Stimulated activated CD4-positive, alpha-beta T cell treated with anti-CD3 and anti-CD28 coated beads, Interleukin-1b, Interleukin-23, amount 100 ng/mL, for 48 hours (primary cell): ENCODE measurements at places on chromosomes 6 and 20.

DNA sequence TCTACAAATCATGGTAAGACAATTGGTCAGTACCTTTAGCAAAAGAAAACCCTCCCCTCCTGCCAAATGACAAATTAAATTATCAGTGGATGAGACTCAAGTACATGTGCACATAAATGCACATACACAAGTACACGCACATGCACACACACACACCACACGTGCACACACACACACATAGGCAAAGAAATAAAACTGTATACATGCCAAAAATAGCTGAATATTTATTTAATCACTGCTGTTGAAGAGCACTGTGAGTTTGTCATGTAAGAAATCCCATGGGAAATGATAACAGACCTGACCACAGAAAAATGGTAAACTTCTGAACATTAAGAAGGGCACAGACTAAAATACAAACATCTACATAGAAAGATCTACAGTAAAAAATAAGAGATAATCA lies 46.6 kb upstream of the TNFAIP3 start:
- DNase-seq = no peak

DNA sequence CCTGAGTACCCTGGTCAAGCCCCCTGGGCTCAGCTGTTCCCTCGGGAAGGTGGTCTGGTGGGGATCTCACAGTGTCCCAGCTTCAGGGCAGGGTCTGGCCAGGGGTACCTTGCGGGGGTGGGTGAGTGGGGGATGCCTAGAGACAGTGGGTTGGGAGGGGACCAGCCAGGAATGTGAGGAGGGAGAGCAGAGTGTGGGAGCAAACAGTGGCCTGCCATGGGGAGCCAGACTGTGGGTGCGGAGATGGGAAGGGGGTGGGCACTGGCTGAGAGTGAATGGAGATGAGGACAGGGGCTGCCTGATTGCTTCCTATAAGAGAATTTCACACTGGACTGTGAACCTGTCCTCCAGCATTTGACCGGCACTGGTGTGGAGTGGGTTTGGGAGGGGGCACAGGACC lies 95.1 kb downstream of the VEGFA start:
- DNase-seq = no peak

- no peak for DNase-seq
These were observed 12.9 kb downstream of the SLC9A8 start for GRCh38 chr20:49825521-49826033.

- no peak for DNase-seq
These were observed 160.5 kb downstream of the BACH2 start for GRCh38 chr6:90136176-90136575.

GRCh38 chr20:59231124-59231804 lies 67.6 kb downstream of the ZNF831 start:
- DNase-seq = no peak

GRCh38 chr6:125718109-125718508 lies 31.3 kb upstream of the HEY2 start:
- no peak for DNase-seq

DNA sequence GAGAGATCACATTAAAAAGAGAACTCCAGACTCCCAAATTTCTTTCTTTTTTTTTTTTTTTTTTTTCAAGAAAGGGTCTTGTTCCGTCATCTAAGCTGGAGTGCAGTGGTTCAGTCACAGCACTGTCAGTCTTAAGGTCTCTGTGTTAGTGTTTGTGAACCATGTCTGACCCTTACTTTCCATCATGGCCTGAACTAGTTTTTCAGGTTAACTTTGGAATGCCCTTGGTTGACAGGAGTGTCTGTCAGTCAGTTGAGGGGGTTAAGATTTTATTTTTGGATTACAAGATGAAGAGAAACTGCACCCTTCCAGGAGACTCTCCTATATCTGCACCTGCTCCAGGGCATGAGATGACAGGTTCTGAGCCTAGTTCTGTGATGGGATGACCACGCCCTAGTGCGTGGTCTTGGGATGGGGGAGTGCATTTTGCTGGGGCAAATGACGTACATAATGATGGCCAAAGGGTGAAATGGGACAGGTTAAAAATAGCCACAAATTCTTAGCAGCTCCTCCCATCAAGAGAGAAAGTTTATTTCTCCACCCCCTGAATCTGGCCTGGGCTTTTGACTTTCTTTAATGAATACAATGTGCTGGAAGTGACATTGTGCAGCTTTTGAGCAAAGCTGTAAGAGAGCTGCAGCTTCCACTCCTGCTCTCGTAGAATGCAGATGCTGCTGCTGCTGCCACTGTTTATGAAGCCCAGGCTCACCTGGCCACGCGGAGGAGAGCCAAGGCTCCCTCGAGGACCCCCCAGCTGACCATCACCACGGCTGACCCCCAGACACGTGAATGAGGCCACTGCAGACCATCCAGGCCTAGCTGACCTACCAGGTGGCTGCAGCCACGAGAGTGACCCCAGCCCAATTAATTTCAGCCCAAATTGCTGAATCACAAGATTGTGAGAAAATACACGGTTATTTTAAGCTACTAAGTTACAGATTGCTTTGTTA lies 29.7 kb upstream of the FAM50B start:
- DNase-seq = no peak

GRCh38 chr6:157106487-157106886 lies 216.8 kb downstream of the TMEM242 start:
- peak; percentile 37 for DNase-seq

DNA sequence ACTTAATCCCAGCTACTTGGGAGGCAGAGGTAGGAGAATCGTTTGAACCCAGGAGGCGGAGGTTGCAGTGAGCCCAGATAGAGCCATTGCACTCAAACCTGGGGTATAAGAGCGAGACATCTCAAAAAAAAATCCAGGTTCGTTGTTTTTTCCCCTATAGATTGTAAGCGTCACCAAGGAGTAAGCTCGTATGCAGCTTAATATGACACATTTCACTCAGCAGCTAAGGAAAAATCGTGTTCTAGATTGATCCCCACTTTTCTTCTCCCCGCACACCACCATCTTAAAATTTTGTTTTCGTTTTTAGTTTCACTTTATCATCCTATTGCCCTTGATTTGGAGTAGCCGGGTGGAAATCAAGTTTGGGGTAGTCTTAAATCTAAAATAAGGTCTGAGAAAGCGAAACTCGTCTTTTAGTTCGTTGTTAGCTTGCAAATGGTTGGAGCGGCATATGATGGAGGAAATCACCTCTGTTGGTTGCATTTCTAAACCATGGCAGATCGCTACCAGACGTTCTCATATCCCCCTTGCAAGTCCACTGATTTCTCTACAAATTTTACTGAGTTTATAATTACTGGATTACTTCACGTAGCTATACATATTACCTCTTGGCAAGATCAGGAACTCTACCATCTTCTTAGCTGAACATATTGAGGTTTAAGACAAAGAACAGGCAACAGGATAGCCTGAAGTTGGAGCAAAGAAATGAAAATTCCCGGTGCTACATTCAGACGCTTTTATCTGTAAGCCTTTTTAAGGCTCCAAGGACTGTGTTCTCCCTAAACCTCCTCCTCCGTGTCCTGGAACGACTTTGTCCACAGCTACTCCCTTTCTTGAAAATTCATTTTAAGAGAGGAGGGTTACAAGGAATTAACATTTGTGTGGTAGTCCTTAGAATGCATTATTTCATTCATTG lies 91.1 kb upstream of the BTN3A2 start:
- DNase-seq = no peak

DNA sequence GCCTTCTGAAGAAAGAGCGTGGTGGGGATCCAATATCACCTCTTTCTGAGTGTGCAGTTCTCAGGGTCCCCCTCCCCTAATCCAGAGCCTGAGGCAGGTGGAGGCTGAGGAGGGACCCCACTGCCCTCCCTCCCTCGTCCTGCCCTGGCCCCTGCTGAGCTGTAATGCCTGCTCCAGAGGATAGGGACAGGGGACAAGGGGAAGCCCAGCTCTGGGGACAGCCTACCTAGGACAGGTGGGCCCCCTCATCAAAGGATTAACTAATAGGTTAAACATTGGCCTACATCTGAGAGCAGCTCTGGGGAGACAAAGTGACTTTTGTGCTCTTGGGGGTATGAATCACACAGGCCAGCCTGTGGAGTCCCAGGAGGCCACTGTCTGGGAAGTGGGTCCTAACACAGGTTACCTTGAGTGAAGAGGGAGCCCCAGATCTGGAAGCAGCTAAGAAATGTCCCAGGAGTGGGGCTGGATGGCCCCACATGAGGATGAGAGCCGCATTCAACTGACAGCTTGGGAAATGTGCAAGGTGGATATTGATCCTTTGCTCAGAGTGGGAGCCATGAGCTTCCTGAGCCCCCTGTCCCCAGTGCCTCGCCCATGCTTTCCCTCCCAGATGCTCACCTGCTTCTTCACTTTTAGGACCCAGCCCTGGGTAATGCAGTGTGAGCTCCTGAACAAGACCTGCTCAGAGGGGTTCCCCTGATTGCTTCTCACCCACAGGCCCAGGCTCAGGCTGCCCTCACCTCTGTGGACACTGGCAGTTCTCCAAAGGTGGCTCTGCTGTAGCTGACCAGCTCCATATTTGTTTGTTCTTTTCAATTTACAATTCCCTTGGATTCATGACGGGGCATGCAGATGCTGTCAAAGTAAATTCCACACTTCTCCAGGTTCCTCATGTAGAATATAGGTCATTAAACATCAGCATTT lies 17.8 kb upstream of the CST9L start:
- no peak for DNase-seq

- no peak for DNase-seq
These were observed 122.1 kb downstream of the CD164 start for GRCh38 chr6:109260126-109260525.

GRCh38 chr20:50563133-50563944 lies 53.2 kb downstream of the PTPN1 start:
- peak; percentile 28 for DNase-seq

DNA sequence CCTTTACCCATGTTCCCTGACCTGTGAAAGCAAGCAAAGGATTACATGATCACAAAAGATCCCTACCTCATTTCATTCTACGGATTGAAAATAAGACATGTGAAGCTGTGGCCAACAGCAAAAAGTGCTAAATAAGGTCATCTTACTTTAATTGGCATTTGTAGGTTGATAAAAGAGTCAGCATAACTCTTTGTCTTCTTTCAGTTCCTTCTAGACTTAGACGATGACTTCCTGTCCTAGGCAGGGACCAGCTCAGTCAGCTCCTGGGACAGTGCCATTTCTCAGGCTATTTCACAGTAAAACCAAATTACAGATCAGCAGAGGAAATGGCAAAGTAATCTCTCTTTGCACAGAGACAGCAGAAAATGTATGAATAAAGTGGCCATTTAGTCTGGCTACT lies 480.7 kb downstream of the RFPL4B start:
- DNase-seq = no peak

DNA sequence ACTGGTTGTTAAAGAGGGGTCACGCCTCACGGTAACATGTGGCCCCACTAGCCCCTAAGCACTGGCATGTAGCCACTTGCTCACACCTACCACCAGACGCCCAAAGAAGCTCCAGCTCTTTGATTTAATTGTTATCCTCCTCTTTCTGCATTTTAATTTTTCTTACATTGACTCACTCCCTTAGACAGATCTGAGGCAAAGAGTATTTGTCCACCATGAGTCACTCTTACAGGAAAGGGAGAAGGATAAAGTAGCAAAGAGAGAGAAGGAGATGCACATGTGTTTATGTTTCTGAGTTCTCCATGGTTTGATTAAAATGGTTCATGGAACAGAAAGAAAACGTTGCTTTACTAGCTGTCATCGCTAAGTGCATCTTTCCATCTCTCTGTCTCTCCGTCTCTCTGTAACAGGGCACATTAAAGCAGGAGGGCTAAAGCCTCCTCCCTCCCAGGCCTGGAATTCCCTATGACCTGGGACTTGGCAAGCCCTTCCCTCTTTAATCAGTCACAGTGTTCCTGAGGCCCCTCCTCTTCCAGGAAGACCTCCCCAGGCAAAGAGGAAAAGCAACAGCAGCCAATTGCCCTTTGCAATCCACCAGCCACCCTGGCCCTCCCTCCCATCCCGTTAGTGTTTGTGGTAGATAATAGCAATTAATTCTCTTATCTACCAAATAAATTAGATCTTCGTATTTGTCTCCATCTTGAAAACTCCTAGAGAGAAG lies 112.8 kb upstream of the TSHZ2 start:
- DNase-seq = no peak

GRCh38 chr20:5674176-5674660 lies 76.0 kb upstream of the SHLD1 start:
- DNase-seq = peak; percentile 38

GRCh38 chr6:148657048-148657447 lies 89.8 kb upstream of the UST start:
- no peak for DNase-seq

GRCh38 chr6:75489025-75489424 lies 4.6 kb downstream of the FILIP1 start:
- DNase-seq = no peak

DNA sequence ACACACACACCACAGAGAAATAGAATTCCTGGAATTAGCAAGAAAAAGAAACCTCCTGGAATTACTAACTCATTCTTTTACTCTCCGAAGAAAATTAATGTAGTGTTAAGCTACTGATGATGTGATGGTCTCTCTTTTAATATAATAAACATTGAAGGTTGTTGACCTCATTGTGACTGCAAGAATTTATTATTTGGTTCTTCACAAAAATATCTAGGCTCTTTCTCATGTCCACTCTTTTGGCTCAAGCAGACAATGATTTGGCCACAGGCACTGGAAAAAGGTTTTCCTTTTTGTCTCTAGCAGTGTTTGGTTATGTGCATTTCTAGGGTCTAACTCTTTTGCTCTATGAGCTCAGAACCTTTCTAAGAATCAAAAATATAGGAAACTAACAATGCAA lies 811.9 kb downstream of the TENT5A start:
- DNase-seq = no peak

GRCh38 chr6:113732384-113732966 lies 124.7 kb upstream of the MARCKS start:
- no peak for DNase-seq
